GM12892 (cell line): ENCODE measurements at places on chromosomes 12 and 14.

- DNase-seq, result no peak
These were observed 182.6 kb downstream of the PHLDA1 start for GRCh38 chr12:75848961-75849360.

- no peak for DNase-seq
These were observed 209.1 kb downstream of the NUBPL start for GRCh38 chr14:31770271-31770670.

- DNase-seq, result no peak
These were observed 235.9 kb downstream of the CPNE8 start for GRCh38 chr12:38669530-38669929.

DNA sequence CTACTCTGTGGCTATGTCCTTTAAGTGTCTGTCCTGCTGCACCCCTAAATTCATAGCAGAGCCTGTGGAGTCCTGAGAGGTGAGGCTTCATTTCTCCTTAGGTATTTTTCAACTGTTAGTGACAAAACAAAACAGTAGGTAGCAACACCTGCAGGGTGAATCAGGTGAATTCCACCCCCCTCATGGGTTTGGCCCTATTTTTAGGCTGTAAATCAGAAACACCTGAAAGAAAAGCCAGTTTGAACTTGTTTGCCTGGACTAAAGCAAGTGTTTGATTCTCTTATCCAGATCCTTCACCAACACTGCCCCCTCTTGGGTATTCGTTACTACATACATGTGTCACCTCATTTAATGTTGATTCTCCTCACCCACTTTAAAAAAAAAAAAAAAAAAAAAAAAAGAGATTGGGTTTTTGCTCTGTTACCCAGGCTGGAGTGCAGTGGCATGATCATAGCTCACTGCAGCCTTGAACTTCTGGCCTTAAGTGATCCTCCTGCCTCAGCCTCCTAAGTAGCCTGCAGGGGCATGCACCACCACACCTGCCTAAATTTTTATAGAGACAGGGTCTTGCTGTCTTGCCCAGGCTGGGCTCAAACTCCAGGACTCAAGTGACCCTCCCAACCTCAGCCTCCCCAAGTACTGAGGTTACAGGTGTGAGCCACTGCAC, 10.3 kb downstream of the TBPL2 start:
- no peak for DNase-seq

GRCh38 chr12:122929148-122929538, 33.2 kb upstream of the VPS37B start:
- DNase-seq, result no peak

DNA sequence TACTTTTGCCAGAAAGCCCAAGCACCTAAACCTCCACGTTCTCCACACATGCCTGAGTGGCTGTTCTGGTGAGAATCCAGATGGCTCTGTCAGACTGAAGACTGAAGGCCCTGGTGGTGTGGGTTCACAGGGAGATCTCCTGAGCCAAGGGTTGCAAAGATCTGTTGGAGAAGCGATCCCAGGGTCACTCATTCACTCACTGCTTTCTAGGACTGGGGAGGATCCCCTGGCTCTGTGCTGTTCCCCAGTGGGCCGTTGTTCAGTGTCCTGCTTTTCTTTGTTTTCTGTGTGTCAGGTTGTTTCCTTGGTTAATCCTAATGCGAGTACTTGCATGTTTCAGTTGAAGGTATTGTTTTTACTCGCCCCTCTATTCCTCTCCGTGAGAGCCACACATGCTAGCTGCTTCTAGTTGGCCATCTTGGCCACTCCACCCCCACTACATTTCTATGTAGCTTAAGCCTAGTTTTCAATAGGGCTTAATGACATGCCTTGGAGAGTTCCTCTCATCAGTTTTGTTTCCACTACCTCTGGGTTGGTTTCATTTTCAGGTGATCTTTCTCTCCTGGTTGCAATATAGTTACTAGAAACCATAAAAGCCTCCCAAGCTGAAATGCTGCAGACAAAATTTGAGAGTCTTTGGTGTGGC, 144.5 kb upstream of the SLC38A2 start:
- peak; percentile 16 for DNase-seq

DNA sequence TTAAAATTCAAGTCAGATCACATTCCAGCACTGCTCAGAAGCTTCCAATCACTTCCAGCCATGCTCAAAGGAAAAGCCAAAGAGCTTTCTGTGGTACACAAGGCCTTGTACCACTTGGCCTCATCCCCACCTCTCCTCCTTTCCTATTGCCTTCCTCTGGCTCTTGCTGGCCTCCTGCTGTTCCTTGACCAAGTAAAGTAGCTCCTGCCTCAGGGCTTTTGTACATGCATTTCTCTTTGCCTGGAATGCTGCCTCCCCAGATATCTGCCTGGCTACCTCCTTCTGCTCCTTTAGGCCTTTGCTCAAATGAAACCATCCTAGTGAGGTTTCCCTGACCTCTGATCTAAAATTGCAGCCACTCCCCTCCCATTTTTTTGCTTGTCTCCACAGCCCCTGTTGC, 51.2 kb upstream of the TCL1B start:
- DNase-seq, result no peak

- no peak for DNase-seq
These were observed 980.6 kb downstream of the SLC6A15 start for GRCh38 chr12:83932011-83932410.

GRCh38 chr14:99784508-99784907, 8.7 kb upstream of the EML1 start:
- no peak for DNase-seq
